ENCODE measurements at places on chromosomes 2 and 18. TPM values are rescaled to one million over a fixed set of nuclear protein-coding genes. Genes with fewer than 3 reads are reported as not detected.

DNA sequence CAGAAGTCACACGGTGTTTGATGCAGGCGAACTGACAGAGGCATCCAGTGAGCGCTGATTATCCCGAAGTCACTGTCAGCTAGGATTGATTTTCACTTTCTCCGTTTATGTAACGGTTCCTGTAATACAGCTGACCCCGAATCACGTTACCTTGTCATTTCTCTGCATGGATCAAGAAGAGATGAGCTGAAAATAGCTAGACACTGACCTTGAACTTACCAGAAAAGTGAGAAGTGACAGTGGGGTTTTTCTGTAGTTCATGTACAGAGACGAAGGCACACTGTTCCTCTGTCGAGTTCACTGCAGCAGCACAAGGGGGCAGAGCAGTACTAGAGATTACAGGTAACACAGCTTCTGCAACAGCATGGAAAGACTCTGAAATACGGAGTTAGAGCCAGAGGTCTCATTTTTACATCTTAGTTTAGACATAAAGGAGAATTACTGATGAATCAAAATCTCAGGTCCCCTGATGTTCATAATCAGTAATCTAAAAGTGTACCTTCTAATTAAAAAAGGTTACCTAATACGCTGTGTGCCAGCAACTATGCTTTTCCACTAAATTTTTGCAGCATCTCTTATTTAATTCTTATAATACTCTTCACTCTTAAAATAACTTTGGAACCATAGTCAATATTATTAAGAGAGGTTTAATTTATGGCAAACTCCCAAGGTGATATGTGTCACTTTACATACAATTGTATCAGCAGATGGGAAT, 33.1 kb downstream of the ARHGAP15 start:
- no peak for DNase-seq

- no peak for DNase-seq
These were observed 3.5 kb downstream of the NEDD4L start for GRCh38 chr18:58047556-58047882.

- no peak for DNase-seq
These were observed 118.7 kb upstream of the CNTNAP5 start for GRCh38 chr2:123906361-123906760.

GRCh38 chr2:234789556-234790325, 162.1 kb upstream of the SH3BP4 start:
- no peak for DNase-seq

TSPYL6 gene
- total RNA-seq = not detected

- DNase-seq = no peak
These were observed 449 bp upstream of the ATRAID start for GRCh38 chr2:27211241-27211942.

- no peak for DNase-seq
These were observed 756 bp upstream of the NAGK start for GRCh38 chr2:71067567-71068217.

PJVK gene
- total RNA-seq = 3.0 TPM

TCF7L1 gene
- 17.1 TPM for total RNA-seq
